ENCODE measurements at places on chromosomes 7 and 10.

DNA sequence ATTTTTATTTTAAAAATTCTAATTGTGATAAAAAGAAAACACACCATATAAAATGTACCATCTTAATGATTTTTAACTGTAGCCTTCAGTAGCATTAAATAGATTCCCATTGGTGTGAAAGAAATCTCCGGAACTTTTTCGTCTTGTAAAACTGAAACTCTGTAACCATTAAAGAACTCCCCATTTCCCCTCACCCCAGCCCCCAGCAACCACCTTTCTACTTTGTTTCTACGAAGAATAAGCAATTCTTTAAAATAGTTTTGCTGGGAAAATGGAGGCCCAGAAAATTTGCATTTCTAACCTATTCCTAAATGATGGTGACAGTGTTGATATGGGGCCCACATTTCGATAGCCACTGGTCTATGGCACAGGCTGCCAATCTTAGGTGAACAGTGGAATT lies 305.4 kb upstream of the PFKP start:
- no peak for DNase-seq

- no peak for DNase-seq
Measured at GRCh38 chr7:106503626-106504025, 157.3 kb downstream of the CCDC71L start.

- no peak for DNase-seq
Measured at GRCh38 chr7:47938574-47939165, 9.6 kb downstream of the PKD1L1 start.

DNA sequence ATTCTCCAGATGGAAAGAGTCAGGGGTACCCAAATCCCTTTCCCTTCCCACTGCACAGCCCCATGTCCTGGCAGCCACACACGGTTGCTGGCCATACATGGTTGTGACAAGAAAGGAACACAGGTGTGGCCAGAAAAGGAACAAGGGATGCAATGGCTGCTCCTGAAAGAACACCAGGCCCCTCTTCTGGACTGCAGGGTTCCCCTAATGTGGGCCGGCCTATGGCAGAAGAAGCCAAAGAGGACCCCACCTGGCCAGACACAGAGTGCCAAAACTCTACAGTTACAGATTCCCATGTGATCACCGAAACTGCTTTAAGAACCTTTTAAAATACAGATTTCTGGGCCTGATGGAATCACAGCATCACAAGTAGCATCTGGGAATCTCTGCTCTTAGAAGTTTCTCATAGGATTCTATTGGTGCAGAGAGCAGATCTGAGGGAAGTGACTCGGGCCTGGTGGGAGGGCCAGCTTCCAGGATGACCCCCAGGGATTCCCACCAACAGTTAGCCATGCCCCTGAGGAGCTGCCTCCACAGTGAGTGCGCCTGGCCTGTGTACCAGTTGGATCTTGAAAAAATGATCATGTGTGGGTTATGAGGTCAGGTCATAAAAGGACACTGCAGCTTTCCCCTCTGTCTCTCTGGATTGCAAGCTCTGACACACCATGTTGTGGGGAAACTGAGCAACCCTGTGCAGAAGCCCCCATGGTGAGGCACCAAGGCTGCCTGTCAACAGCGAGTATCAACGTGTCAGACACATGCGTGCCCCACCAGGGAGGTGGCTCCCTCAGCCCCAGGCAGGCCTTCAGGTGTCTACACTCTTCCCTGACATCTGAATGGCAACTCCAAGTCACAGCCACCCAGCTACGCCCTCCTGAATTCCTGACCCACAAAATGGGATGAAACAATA lies 89.6 kb upstream of the LANCL2 start:
- no peak for DNase-seq

- no peak for DNase-seq
Measured at GRCh38 chr10:78229489-78229888, 195.8 kb downstream of the RPS24 start.

DNA sequence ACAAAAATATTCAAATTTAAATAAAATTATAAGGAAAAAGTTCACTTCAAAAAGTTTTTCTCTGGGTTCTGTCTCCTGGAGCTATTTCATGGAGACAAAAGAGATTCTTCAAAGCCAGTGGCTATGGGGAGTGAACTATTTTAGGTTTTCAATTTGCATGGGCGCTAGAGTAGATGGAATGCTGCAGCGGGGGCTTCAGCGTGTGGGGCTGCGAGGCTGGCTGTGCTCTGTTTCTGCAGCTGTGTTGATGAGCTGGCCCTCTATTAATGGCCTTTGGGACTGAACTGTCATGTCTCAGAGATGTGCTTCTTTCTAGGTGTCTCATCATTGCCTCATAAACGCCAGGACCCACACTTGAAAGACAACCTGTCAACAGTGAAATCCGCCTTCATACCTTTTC lies 108.4 kb upstream of the NPY start:
- DNase-seq, result no peak

- DNase-seq, result no peak
Measured at GRCh38 chr7:100675105-100675451, 1.5 kb downstream of the GNB2 start.

DNA sequence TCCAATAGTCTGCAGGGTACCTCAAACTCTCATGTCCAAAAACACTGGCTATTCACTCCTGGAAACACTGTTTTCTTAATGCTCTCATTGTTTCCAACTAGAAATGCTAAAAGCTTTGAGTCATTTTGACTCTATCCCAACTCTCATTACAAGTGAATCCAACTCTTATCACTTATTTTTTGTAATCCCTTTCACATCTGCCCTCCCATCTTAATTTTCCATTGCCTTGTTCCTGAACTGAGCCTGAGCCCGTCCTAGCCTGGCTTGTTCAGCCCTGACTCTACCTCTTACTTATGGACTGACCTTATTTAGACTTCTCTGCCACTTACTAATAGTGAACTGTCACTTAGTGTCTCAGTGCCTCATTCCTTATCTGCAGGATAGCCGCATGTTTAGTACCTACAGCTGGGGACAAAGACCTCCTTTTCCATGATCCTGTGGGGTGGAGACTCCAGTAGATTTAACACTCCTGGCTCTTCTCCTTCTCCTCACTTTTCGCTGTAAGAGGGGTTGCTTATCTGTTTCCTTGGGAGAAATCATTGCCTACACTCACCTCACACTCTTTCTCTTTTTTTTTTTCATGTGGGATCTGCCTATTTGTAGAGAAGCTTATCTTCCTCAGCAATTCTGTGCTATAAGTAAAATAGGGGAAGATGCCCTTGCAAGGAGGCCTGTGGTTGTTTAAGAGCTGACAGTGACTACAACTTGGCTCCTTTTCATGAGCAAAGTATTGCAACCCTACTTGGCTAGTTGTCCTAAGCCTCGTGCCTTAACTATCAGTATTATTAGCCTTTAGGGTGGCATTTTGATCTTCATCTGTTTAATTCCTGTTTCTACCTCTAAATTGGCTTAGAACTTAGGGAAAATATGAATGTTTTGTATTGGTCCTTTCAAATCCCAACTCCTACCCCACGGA lies 56.4 kb downstream of the SLC16A12 start:
- DNase-seq, result no peak

DNA sequence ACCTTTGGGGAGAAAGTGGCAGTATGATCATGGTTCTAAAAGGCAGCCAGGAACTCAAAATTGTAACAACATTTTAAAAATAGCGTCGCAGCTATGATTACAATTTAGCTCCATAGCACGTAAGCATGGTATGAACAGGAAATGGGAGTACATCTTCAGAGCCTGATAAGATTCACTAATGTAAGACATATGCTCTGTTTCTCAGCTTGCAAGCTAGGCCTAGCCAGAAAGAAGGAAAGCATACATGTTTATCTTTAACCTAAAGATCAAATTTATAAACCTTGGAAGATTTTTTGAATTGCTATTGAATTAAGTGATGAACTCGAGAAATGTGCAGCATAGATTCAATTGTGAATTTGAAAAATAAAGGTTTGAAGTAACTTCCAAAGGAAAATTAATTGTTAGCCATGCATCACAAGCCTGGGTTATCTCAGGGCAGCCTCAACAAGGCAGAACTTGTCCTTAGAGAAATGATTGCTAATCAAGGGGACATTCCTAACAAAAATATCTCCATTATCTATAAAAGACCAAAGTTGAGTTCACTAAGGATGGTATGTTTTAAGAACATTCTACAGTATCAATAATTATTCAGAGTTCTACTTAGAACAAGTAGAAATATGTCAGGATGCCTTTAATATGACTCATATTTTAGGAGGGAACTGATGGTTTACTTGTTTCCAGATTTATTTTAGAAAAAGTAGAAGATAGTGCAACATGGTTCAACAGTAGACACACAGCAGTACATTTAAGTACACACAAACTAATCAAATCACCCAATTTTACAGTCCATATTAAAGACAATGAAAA lies 38.8 kb upstream of the SEPTIN7 start:
- no peak for DNase-seq

- no peak for DNase-seq
Measured at GRCh38 chr7:19587291-19587690, 121.5 kb downstream of the POLR1F start.

- no peak for DNase-seq
Measured at GRCh38 chr7:35518767-35519166, 176.2 kb downstream of the HERPUD2 start.

- DNase-seq, result no peak
Measured at GRCh38 chr10:118277871-118278270, 64.3 kb downstream of the FAM204A start.

DNA sequence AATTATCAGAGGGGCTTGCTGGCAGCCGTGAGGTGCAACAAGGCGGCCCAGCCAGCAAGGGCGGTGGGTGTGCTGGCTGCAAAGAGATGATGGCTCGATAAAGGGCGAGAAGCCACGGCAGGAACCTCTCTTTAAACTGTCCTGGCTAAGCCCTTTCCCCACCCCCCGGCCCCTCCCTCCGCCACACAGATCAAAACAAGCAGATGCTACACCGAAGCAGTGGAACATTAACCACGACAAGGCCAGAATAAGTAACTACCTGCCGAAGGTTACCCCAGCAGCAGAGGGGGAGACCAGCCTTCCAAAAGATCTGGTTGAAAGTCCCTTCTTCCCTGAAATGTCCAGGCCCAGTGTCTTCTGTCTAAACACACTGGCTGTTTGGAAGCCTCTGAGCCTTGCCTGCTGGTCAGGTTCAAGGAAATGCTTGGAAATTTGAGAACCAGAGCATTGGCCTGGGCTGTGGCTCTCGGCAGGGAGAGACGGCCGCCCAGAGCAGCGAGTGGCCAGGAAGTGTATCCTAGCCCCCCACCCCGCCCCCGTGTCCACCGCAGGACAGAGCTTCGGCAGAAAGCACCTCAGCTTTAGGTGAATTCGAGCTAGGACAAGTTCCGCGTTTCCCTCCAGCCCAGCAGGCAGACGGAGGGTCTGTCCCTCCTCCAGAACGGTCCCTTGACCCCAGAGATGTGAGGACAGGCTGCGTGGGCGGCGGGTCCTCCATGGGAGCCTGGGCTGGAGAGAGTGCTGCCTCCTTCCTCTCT lies 2.1 kb downstream of the FAM20C start:
- no peak for DNase-seq

GRCh38 chr10:50561816-50562215 lies 61.9 kb downstream of the SGMS1 start:
- no peak for DNase-seq

DNA sequence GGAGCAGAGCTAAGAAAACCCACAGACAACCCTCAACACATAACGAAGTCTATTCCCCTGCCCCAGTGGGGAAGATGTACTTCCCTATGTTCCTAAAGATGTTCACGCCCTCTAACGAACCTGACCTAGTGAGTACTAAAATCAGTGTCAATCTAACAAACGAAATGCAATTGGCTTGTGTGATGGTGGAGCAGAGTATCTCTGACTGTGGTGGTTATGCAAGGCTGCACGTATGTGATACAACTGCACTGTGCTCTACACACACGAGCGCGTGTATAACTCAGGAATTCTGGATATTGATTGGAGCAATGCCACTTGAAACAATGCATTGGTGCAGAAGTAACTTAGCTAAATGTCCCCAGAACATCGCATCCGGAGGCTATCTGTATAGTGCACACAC lies 1.3 kb downstream of the ANKRD16 start:
- no peak for DNase-seq

DNA sequence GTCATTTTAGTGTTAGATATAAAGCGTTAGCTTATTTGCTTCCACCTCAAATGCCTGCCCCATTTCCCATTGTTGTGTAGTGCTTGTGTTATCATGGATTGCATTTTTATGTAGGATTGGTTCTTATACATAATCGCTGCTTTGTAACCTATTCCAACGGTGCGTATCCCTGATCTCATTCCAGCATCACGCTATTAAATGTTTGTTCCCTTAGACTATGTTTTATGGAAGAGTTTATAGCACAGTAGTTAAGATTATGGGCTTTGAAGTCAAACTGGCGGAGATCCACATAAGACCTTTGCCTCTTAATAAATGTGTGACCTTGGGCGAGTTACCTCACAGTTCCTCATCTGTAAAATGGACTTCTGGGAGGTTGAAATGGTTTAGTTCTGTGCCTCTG lies 34.0 kb upstream of the ELN start:
- DNase-seq, result no peak

DNA sequence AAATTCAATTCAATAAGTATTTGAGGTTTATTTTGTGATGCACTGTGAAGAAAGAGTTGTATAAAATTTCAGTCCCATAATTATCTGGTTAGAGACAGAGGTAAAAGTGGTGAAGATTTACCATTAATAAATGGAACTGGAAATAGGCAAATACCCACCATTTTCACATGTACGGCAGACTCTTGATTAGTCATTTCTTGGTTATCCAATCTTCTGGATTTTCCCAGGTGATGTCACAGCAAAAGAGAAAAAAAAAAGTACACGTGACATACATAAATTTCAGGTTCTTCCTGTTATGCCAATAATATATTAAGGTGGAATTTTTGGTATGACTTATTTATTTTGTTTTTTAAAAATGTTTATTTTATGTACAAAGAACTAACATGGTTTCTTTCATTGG lies 26.8 kb downstream of the NT5C3A start:
- DNase-seq, result no peak
